ENCODE measurements at places on chromosomes 7 and 10.

DNA sequence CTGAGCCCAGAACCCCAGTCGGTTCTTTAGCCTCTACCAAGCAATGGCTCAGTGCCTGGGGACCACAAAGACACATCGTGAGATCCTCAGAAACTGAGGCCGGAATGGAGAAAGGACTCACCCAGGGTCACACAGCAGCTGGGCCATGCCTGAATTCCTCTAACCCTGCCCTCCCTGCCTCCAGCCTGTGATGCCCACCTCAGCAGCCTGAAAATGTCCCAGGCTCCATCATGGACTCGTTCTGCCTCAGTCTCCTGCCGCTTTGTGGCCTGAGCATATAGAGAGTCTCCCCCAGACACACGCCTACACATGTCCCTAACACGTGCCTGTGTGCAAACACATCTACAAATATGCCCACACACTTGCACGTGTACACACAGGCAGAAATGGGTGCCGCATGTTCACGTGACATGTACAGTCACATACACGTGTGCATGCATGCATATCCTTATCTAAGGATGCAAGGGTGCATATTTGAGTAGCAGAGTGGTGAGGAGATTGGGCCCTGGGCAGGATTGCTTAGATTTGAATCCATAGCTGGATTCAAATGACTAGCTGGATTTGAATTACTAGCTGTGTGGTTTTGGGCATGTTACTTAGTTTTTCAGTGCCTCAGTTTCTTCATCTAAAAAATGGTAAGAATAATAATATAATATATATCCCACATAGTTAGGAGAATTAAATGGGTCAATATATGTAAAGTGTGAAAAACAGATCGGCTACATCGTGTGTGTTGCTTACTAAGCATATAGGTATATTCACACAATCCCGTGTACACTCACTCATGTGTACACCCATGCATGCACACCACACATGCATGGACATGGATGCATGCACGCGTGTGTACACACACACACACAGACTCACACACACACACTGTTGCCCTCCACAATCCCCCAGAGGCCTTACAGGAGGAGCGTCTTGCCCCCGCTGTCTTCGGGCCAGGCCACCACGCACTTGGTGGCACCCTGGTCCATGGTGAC, 2.4 kb downstream of the TACR2 start:
- DNase-seq = no peak

- DNase-seq = no peak
These were observed 312.8 kb downstream of the LRMDA start for GRCh38 chr10:75744261-75744660.

GRCh38 chr10:94578790-94579189, 33.2 kb downstream of the HELLS start:
- DNase-seq = no peak

- DNase-seq = no peak
These were observed 5.1 kb downstream of the HABP2 start for GRCh38 chr10:113557903-113558321.

DNA sequence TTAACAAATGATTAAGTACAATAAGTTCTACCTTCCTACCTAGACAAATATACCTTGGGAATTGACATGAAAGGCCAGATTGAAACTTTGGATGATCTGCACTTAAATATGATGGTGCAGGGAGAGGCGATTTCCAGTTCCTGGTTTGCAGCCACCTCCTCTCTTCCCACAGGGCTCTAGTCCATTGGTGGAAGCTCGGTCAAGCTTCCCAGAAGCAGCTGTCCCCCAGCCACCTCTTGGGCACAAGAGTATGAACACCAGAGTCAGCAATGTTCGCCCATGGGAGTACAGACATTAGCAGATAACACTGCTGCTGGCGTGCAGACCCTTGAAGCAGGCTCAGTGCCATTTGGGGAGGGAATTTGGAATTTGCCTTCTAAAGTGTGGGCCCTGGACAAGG, 1.5 kb upstream of the CPVL start:
- DNase-seq = no peak
